ENCODE measurements at places on chromosomes 1 and 21.

DNA sequence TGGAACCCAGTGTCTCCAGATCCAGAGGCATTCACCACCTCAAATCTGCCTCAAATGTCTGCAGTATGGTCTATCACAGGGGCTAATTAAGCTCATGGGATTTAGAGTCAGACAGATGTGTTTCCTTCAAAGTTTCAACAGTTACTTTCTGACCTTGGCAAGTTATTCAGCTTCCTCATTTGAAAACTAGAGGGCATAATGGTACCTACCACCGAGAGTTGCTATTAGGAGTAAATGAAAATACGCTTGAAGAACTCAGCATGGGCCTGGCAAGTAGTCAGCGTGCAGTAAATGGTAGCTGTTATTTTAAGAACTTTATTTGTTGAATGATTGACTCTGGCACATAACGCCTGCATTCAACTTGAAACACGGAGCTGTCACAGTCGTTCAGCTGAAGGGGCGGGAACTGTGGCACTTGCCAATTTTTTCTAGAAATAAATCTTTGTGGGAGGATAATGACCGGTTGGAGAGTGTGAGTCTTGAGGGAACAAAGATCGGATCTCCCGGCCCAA lies 1.2 kb upstream of the CAP1 start:
- no peak for DNase-seq

- DNase-seq: no peak
These were observed 562 bp upstream of the EPB41 start for GRCh38 chr1:28913786-28914227.

- peak; percentile 78 for DNase-seq
These were observed 14.5 kb downstream of the PDZK1IP1 start for GRCh38 chr1:47175227-47175934.

DNA sequence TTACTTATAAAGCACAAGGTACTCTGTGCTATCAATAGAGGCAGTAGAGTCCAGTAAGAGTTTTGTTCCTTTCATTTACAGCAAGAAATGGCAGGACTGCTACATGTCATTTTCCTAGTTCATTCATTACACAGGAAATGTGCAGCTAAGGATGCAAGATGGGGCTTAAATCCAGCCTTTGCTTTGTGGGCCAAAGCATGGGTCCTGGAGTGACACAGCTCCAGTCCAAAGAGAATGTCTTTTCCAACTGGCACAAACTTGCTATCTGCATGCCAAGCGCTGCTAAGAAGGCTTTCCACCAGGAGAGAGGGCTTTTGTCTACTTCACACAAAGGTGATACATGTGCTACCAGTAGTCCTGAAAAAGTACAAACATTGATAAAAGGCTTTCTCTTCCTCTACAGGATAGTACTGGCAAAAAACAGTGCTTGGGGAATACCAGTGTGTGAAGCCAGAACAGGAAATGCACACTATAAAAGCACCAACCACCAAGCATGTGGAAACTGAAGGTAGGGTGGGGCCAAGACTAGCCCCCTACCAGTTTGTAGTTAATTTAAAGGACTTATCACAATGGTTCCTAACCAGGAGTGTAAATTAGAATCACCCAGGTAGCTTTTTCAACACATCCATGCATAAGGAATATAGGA lies 68.7 kb downstream of the ARID4B start:
- DNase-seq: no peak

- no peak for DNase-seq
These were observed 140.9 kb upstream of the HOOK1 start for GRCh38 chr1:59673573-59674450.

GRCh38 chr1:180267211-180267561 lies 37.1 kb downstream of the LHX4 start:
- DNase-seq: no peak

DNA sequence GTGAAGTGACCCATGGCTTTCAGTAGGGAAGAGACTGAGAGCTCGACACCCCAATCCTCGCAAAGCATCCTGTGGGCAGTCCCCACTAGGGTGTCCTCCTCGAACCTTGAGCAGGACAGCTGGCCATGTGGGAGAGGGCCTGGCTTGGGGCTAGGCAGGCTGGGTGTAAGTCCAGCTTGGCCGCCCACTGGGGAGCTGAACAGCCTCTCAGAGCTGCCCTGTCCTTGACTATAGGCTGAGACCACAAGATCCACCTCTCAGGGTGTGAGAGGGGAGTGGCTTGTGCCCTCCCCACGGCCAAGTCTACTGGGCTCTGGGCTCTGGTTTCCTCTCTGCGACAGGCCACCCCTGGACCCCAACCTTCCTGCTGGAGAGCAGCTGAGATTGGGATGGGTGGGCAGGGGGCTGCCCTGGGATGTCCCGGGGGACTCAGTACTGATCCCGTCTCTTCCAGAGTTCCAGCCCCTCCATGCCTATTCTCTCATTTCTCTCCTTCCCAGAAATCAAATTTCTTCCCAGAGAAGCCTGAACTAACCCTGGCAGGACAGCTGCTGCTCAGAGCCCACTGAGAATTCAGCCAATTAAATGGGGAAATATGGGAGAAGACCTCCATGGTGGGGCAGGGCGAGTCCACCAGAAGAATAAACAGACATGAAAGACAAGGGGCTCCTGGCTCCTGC lies 282.9 kb downstream of the PTPRU start:
- DNase-seq: no peak

DNA sequence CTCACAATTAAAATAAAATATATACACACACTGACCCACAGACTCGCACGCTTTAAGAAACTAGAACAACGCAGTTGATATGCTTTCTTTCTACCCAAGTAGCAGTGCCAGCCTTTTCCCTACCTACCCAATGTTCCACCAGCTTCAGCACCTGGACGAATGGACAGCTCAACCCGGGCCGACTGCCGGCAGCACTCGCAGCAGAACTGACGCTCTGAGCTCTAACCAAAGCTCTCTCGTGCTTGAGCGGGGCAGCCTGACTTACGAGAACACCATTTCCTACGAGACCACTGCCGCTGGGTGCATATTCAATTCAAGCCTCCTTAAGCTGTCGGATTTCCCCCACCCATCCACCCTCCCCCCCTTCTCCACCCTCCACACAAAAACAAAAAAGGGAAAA lies 127.4 kb upstream of the DPYD start:
- DNase-seq: peak; percentile 70

GRCh38 chr1:191609305-191609704 lies 549.0 kb upstream of the RGS18 start:
- DNase-seq: no peak

GRCh38 chr21:28345934-28346333 lies 646.7 kb downstream of the LTN1 start:
- no peak for DNase-seq

- DNase-seq: peak; percentile 60
These were observed 143.3 kb upstream of the ZNF644 start for GRCh38 chr1:91165033-91165654.

GRCh38 chr21:34630536-34631143 lies 15.7 kb upstream of the RCAN1 start:
- DNase-seq: peak; percentile 79

- DNase-seq: no peak
These were observed 4.9 kb downstream of the MDM4 start for GRCh38 chr1:204520834-204521709.

- DNase-seq: peak; percentile 31
These were observed 32.9 kb downstream of the GPA33 start for GRCh38 chr1:167057241-167057688.

DNA sequence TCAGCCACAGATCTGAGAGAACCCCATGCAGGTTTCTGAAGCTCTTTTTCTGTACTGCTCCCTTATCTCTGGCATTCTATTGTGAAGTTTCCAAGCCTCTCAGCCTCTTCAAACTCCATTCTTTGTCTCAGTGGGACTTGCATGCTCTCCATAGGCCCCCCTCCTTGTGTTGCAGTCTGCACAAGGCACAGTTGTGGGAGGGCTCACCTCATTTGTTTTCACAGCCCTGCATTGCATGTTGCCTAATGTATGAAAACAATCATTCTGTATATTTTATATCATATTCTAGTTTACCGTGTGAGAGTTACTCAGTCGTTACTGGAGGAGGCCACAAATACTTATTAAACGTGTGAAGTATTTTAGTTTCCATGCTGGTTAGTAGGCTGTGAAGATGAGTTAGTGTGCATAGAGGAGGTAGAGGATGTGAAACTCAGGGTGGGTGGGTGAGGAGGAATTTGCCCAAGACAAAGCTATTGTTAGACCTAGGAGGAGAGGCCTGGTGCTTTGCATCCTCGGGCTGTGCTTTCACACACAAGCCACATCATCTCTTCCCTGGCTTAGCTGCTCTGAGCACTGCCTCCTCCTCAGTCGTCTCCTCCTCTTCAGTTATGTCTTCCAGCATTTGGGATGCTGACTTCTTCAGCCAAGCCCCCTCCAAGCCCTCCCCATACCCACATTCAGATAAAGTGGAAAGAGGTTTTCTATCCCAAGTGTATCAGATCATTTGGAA lies 7.8 kb upstream of the CHI3L2 start:
- DNase-seq: no peak

DNA sequence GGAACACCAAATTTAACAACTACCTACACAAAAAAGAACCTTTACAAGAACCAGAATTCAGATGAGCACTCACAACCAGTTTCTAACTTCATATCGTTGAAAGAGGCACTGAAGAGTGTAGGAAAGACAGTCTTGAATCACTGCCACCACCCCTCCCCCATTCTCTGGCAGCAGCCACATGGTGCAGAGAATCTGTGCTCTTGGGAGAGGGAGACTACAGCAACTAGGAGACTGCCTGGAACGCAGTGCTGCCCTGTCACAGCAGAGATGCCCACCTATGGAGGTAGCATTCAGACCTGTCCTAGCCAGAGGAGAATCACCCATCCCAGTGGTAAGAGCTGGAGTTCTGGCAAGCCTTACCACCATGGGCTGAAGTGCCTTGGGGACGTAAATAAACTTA lies 7.3 kb downstream of the CCN1 start:
- DNase-seq: no peak

- DNase-seq: no peak
These were observed 91.5 kb downstream of the SSBP3 start for GRCh38 chr1:54314696-54315095.

DNA sequence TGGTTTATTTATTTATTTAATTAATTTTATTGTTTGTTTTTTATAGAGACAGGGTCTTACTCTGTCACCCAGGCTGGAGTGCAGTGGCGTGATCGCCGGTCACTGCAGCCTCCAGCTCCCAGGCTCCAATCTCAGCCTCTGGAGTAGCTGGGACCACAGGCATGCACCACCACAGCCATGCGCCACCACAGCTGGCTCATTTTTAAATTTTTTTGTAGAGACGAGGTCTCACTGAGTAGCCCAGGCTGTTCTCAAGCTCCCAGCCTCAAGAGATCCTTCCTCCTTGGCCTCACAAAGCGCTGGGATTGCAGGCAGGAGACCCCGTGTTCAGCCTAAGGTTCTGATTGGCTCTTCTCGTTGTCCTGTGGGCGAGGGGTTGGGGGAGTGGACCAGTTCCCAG lies 22.1 kb downstream of the UMODL1 start:
- no peak for DNase-seq

DNA sequence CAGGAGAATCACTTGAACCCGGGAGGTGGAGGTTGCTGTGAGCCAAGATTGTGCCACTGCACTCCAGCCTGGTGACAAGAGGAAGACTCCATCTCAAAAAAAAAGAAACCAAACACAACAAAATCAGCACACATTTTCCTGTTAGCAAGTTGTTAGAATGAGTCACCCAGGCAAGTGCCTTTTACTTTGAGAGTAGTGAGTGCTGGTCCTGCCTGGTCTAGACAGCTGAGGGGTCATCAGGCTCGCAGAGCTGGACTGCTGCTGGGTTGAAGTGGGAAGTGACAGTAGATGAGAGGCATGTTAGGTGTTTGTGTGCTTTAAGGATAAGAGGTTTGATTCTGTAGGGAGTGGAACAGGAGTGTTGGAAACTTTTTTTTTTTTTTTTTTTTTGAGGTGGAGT lies 31.9 kb downstream of the GNPAT start:
- no peak for DNase-seq

GRCh38 chr1:22681556-22682276 lies 28.7 kb downstream of the C1QB start:
- no peak for DNase-seq

- DNase-seq: no peak
These were observed 687 bp downstream of the PRKAB2 start for GRCh38 chr1:147171399-147172167.

DNA sequence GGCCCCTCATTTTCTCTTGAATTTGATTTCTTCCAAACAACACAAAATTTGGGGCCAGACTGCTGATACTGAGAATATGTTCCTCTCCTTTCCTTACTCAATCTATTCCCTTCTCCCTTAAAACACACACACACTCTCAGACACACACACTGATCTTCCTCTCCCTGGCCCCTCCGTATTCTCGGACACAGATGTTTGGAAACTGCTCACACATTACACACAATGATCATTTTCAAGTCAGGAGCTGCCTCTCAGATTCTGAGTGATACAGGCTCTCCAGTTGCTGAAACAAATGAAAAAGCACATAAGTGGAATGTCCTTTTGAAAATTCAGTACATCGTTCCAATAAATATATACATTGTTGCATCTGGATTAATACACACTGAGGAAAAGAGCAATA lies 161.3 kb downstream of the CLEC20A start:
- DNase-seq: no peak

DNA sequence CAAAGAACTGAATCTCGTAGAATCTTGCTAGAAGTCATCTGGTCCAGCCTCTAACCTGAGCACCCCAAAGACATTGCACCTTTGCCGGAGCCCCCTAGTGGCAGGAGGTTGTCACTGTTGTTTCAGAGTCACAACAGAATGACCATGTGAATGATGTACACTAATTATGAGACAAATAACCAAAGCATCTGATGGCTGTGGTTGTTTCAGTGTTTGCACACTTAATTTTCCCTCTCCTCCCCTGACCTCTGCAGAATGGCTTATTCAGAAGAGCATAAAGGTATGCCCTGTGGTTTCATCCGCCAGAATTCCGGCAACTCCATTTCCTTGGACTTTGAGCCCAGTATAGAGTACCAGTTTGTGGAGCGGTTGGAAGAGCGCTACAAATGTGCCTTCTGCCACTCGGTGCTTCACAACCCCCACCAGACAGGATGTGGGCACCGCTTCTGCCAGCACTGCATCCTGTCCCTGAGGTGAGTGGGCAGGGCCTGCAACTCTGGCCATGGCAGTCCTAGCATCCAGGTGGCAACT lies 26.4 kb downstream of the TRAF5 start:
- DNase-seq: no peak

DNA sequence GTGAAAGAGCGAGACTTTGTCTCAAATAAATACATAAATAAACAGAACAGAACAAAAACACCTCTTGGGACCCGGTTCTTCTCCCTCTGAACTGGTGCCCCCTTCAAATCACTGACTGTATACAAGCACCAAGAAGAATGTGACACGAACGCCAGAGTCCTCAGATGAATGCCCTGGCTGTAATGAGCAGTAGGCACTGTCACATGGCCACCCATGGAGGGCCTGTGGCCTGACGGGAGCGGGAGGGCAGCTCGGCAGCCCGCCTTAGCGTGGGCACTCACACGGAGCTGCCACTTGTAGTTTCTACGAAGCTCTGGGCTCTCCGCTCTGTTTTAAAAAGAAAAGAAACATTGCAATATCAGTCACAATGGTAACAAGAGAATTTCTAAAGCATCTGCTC lies 146.0 kb downstream of the PEX14 start:
- no peak for DNase-seq
